ENCODE measurements at places on chromosomes 6 and 20. TPM values are rescaled to one million over a fixed set of nuclear protein-coding genes. Genes with fewer than 3 reads are reported as not detected.

DNA sequence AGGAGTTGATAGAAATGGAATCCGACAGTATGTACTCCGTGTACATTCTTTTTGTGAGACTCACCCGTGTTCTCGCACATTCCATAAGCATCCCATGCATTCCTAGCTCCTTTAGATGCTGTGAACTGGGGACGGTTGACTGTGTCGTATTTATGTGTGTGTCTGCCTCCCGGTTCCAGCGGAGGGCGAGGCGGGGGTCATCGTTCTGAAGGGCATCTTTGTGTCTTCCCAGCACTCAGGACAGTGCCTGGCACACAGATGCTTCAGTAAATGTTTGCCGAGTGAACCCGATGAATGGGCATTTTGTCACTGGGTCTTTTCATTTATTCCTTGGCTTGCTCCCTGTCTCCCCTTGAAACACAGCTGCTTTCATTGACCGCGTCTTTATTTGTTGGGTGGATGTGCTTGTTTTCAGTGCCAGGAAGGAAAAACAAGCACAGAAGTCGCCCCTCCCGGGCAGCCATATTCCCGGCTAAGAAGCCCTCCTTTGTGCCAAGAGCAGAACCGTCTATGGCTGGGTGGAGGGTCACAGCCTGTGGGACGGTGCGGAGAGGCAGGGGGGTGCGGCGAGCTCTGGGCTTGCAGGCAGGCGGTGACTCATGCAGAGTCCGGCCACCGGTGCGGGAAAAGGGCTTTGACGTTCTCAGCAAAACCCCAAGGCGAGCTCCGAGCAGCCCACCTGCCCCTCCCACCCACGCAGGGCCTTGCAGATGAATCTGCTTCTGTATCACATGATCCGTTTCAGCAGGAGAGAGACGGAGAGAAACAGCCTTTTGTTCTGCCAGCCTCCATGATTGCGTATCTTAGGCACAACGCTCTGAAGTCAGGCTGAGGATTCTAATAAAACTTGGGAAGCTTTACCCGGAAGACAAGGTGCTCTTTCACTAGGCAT is 11.2 kb upstream of the PSMG4 start:
- no peak for DNase-seq

DNA sequence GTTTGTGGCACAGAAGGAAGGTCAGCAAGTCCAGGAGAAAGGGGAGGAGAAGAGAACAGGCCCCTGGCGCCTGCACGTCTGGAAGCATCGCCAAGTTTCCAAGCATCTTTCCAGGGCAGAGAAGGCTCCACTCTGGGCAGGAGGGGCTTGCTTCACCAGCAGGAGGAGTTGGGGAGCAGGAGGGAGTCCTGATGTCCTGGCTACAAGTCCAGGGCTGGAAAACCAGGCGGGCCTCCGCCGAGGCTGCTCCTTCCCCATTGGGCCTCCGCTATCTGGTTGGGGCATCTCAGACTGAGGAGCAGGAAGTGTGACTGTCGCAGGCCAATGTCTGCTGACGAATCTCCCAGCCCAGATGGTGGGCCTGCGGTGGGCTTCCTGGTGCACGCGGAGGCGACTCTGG is 421.9 kb downstream of the PREX1 start:
- no peak for DNase-seq

- DNase-seq: no peak
These were observed 178.8 kb downstream of the SCP2D1 start for GRCh38 chr20:18992418-18992817.

The PPARD gene
- 1.9 TPM for polyA plus RNA-seq

DNA sequence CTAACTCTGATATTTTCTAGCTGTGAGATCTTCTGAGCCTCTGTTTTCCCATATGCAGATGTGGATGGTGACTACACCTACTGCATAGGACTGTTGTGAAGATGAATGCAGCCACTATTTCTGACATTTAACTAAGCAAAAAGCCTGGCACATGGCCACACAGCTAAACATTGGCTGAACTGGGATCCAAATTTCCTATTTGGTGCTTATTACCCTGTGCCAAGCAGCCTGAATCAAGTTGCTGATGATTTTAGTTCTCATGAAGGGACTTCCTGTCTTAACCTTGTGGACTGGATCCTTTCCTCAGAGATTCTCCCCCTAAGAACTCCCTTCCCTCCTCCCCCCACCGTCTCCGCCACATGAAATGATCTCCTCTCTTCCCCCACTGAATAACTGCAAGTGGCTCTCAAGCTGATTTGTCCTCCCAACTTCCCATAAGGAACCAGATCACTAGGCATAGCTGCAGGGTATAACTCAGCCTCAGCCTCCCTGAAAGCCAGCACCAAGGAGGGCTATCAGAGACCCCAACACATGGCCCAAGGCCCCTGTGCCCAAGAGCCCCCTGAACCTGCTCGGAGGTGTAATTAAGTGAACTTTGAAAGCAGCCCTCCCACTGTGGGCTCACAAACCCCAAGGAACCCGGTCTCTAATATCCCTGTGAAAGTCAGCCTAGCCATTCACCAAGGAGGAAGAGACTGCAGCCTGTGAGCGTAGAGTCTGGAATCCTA is 55.7 kb downstream of the MAFB start:
- no peak for DNase-seq

DNA sequence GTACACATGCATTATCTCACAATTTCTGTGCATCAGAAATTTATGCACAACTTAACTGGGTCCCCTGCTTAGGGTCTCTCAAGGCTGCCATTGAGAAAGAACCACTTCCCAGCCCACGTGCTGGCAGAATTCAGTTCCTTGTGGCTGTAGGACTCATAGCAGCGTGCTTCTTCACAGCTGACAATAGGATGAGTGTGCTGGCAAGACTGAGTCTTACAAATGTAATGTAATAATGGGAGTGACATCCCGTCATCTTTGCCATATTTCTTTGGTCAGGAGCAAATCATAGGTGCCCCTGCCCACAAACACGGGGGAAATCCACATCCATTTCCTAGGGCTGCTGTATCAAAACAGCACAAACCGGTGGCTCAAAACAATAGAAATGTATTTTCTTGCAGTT is 77.4 kb downstream of the FIG4 start:
- no peak for DNase-seq
